Activated T-helper 17 cell treated with anti-CD3 and anti-CD28 coated beads, Interleukin-2, amount 50 U/mL, for 72 hours (primary cell): ENCODE measurements at places on chromosomes 4 and X. TPM values are rescaled to one million over a fixed set of nuclear protein-coding genes. Genes with fewer than 3 reads are reported as not detected.
A peak's percentile ranks its signal among the peaks of the same experiment; 100 is the strongest.

GRCh38 chr4:99998062-99998867 lies 48.2 kb upstream of the H2AZ1 start:
- ATAC-seq = peak; percentile 76

GRCh38 chrX:22063284-22063683 lies 31.2 kb downstream of the PHEX start:
- ATAC-seq = peak; percentile 60

DNA sequence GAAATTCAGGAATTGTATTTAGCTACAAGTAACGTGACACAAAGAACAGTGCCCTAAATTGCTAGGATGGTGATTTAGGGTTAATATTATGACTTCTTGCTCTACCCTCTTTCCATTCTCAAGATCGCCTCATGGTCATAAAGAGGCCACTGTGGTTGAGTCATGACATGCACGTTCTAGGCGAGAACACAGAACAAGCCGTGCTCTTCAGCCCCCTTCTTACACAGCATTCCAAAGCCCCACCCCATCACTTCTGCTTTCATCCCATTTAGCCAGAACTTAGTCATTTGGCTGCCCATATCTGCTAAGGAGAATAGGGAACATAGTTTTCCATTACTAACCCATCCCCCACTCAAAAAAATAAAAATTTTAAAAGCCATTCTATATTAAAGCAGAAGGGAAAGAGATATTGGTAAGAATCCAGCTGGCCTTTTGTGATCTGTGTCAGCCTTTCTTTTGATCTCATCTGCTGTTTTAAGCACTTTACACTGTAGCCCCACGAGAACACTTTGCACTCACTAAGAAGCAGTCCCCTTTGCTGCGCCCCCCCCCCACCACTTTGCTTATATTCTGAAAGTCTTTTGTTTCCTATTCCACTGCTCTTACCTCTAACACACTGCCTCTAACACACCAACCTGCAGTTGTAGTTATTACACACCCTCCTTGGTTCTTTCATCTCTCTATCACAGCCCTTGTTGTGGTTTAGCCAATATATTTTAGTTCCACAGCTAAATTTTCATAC lies 28.4 kb downstream of the NPNT start:
- no peak for ATAC-seq

DNA sequence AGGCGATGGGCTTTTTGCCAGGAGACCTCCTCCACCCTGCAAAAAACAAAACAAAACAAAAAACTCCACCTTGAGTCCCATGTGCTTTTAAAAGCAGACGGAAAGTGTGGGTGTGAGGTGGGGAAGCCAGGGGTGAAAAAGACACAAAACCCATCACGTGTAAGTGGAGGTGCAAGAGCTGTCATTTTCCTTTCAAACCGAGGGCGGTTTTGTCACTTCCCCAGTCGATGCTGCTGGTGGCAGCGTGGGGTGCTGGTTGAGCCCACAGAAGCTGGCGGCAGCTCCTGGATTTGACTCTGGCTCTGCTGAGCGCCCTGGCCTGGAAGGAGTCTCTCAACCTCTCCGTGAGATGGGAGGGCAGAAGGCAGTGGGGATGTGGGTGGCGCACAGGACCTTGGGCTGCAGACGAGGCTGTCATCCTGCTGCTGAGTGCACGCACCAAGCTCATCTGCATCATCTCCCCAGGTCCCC lies 110.0 kb downstream of the PSAPL1 start:
- ATAC-seq = no peak

DNA sequence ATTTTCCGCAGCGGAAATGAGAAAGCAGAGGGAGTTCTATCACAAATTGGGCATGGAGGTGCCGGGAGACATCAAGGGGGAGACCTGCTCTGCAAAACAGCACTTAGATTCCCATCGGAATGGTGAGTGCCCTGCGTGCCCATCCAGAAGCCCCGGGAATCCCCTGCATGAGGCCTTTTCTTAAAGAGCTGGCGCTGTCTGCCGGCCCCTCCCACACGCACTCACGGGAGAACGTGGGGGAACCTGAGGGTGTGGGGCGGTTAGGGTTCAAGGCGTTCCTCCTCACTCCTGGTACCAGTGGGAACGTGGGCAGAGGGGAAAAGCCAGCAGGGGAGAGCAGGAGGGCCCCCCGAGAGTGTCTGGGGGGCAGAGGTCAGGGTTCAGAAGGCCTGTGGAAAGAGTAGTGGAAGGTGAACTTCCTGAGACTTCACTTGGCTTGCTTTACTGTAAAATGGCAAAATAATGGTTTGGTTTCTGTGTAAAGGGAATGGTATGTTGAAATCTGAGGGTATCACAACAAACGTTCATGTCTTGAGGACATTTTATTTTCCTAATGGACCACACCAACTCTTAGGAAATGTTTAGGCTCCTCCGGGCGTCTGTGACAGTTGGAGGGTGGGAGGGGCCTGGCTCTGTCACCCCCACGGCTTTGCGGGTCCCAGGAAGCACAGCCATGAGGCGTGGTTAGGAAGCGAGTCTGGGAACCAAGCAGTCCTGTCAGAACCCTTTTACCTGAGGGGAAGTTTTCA lies 38.0 kb downstream of the PCGF3 start:
- ATAC-seq = no peak

DNA sequence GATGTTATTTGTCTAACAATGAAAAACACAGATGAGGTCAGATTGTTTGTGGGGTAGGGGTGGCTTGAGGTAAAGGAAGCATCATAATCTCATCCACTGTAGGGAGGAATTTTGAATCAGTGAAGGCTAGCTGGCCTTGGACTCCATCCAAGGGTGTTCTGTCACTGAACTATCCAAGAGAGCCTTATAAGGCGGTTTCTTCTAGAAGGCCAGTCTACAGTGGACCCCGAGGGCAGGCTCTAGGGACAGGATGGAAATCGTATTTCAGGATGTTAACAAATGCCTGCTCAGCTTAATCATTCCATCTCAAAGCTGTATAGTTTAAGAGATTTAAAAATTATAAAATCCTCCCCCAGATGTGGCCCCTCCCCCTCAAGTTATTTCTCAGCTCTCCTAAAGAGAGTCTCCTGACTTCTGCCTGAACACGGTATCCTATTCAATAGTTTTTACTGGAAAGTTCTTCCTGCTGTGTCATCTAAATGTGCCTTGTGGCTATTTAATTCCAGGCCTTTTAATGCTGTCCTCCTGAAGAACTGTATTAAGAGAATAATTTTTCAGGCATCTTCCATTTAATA lies 8.0 kb downstream of the IGFBP7 start:
- no peak for ATAC-seq

GRCh38 chr4:176376032-176376614 lies 56.4 kb downstream of the SPCS3 start:
- ATAC-seq = no peak

DNA sequence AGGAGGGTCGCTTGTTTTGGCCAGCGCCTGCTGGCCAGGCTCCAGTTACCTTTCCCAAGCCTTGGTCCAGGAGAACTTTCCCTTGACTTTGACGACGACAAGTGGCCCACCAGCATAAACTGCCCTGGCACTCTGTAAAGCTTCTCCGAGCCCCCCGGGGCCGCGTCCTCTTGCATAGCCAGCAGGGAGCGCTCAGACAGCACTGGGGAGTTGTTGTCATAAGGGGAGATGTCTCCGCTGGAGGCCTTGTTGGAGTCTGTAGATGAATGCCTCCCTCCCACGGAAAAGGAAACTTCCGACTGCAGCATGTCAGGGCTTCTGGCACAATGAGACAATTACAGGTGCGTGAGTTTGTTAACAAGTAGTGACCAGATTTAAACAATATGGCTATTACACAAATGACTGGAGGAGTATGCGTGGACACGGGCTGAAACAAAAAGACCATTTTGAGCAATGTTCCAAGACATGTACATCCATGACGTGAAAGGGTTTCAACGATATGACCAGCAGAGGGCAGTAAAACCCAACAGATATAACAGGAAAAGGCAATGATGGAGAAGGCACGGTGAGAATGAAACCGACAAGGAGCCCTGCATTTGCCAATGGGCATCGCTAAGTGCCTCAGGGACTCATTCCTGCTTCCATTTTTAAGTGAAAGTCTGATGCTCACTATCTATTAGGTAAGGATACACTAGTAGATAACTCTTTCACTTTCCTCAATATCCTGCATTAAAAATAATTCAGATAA lies 33.0 kb downstream of the HCCS start:
- ATAC-seq = peak; percentile 65

GRCh38 chr4:17194586-17194985 lies 296.1 kb upstream of the LDB2 start:
- no peak for ATAC-seq

DNA sequence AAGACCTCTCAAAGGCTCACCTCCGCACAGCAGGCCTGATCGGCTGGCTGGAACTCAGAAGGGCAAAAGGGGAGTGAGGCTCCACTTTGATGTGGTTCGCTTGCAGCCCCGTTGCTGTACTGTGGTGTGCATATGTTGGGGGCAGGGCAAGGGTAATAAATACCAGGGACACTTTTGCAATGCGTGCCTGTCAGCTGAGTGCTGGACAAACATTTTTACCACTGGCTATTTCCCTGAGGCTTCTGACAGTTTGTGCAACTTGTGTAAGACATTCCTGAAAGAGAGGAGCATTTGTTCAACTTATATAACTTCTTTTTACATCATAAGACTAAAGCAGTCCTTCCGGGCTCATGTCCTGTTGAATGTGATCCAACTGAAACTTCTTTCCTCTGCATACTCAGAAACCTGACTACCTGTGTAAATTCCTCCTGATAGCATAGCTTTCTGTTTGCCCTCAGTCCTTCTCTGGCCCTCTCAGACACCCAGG lies 82.3 kb downstream of the SPRY1 start:
- no peak for ATAC-seq

DNA sequence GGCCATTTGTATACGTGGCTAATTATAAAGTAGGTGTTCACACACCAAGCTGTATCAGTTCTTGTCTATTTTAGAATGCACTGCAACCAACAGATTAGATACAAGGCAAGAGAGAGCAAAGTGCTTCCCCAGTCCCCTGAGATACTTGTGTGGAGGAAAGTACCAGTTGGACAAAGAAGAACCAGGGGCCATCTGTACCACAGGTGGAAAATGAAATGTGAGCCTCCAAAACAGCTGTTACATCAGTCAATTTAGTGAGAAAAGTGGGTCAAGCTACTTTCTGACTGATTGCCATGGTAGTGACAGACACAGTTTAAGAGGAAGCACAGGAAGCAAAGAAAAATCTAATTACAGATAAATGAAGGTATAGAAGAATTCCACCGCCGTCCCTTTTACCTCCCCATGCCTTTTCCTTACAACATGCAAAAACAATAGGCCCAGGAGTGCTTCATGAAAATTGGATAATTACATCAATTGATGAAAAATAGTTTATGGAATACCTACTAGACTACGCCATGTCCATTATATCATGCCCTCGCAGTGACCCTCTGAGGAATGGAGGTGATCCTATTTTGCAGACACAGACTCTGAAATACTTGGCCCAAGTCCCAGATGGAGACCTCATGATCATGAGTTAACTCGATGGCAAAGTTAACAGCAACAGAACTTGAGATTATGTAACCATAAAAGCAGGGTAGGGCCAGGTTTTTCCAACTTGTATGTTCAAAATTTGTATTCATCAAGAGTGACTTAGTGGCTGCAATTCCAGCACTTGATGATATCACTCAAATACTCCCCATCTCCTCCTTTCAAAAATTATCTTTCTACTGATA lies 15.8 kb downstream of the SMPX start:
- ATAC-seq = no peak

DNA sequence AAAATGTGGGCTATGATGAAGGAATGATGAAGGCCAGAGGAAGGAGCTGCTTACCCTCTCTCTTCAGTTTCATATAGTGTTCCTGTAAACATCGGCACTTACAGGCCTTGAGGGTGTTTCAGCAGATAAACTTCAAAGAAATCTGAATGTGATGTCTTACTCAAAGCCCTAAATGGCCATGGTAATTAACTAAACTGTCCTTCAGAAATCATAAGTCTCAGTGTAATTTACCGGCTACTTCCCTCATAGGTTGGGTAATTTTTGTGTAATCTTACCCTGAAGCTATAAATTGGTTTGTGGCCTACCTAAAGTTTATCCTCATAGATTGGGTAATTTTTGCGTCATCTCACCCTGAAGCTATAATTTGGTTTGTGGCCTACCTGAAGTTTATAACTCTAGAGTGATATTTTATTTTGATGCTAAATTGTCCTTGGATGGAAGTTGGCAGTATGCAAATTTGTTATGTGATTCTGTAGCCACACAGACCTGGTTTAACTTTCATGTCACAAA lies 2700.3 kb downstream of the ARAP2 start:
- ATAC-seq = no peak

DNA sequence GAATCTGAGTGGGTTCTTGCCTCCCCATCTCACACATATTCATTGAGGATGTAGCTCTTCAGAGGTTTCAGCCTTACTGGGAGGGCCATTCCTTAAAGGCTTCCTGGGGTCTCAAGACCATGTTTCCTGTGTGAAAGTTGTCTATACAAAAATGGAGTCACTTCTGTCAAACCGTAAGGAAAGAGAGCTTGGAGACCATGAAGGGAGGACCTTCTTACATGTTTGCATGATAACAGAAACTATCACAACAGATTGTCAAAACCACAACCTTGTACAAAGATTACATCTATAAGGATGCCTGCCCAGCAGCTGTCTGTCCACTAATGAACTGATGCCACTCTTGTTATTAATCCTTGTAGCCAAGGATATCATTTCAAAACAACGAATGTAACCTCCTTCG lies 139.3 kb downstream of the PDE5A start:
- ATAC-seq = no peak

DNA sequence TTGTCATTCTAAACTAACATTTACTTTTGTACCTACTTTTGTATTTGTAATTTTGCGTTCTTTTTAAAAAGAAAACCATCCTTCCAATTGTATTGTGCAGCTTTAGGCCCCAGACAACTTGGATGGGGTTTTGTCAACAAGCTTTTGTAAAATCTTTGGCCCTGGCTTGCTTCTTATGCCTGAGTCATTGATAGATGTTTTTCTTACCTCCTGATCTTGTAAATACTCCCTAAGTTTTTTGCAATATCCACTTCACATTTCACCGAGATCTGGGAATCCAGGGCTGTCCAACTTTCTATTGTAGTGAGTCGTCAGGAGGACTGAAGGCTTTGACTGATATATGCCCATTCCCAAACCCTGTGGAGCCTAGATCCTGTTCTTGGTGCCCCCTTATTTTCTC lies 126.9 kb upstream of the GUCY1A1 start:
- ATAC-seq = no peak

DNA sequence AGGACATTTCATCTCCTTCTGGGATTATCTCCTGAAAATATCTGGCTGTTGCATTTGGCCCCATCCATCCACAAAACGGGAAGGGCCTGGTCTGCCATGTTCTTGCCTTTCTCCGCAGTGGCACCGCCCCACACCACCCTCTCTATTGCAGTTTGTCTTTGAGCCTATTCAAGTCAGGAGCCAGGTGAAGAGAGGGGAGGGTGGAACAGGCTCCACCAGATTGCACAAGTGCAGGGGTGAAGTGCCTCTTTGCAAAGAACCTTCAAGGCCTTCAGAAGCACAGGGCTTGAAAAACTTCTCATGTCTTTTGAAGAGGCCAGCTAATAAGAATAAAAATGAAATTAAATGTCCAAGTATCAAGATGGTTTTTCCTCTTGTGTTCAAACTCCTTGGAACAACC lies 28.7 kb downstream of the RS1 start:
- ATAC-seq = no peak

- ATAC-seq = no peak
Measured at GRCh38 chrX:16770970-16771482, 15.2 kb upstream of the TXLNG start.

The CPE gene
- not detected for total RNA-seq

The PDGFRA gene
- 0.50 TPM for total RNA-seq

The ZNF157 gene
- 0.71 TPM for total RNA-seq

The SSX1 gene
- not detected for total RNA-seq

The MTTP gene
- 0.53 TPM for total RNA-seq

The CPZ gene
- not detected for total RNA-seq
